Femur (tissue), 1 donor: ENCODE measurements at places on chromosomes 4 and X.

- DNase-seq: no peak
Observed at GRCh38 chrX:13816643-13817627, at the start of gene GPM6B. Gene GPM6B (minus strand): TSS chrX:13817093. CDS start chrX:13816904, 189 bp downstream.

DNA sequence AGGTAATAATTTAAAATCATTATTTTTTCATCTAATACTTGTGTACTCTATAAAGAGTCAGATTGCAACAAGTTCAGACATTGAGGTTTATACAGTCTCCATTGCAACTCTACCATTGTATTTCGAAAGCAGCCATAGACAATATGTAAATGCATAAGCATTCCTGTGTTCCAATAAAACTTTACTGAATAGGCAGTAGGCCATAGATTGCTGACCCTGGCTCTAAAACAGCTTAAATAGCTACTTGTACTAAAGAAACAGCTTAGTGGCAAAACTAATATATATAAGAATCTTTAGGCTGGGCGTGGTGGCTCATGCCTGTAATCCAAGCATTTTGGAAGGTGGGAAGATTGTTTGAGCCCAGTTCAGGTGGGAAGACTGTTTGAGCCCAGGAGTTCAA, 115.3 kb downstream of the PRSS12 start:
- DNase-seq: no peak

DNA sequence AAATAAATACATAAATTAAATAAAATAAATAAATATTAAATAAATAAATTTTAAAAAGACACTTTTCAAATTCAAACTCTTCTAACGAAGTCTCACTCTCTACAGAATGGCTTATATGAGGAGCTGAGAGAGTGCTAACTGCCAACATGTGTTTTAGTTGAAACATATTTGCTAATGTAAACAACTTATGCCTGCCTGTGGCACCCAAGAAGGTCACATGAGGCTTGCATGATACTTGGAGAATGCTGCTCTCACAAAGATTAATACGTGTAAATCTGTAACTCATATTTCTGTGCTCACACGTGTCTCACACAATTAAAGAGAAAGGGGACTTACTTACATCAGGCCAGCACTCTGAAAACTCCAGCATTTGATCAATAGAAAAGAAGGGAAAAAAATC, 43.2 kb upstream of the PITX2 start:
- DNase-seq: no peak

- DNase-seq: no peak
Observed at GRCh38 chr4:36020351-36020750, 224.0 kb downstream of the ARAP2 start.

DNA sequence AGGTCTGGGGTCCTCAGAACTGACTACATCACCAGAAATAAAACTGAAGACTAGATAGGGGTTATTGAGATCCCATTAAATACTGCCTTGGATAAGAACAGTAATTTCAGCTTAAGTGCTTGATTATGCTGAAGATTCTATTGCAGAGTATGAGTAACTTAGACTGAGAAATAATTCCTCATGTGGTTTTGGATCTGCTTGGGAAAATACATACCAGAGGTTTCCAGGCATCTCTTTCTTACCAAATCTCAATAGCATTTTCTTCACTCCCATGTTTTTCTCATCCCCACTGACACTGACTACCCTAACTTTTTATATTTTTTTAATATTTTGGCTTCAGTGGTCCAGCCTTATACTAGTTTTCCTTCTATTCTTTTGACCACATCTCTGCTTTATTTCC, 92.0 kb upstream of the TEX13D start:
- no peak for DNase-seq

GRCh38 chrX:106246511-106246910, 78.4 kb downstream of the PWWP3B start:
- DNase-seq: no peak

- DNase-seq: peak; percentile 71
Observed at GRCh38 chr4:26557164-26557563, 26.7 kb upstream of the TBC1D19 start.

DNA sequence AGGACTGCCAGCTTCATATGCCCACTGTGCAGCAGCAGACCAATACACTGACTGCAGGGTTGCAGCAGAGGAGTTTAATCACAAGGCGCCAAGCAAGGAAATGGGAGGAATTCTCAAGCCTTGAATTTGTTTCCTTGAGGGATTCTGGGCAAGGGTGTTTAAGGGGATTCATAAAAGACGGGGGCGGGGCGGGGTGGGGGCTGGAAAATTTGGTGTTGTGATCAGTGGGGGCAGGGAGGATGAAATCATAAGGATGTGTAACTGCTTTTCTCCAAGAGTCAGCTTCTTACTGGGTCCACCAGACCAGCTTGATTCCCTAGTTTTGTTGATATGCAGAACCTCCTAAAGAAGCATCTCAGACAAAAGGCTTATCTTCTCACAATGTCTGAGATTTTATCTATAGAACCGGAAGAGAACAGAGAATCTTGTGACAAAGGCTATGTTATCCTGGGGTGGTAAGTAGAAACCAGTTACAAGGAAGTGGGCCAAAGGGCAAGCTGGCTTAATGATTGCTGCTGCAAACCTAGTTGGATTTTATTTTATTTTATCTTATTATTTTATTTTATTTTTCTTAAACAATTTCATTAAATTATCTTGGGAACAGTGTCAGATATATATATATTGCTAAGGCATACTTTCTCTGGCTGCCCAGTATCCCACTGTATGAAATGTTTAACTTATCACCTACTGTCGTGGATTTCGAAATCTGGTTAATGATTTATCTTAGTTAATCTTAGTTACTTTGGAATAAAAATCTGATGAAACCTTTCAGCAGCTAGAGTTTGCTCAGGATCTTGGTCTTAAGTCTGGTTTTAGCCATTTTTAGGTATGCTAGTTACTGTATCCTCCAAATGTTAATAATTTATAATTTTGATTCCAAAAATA, 276.4 kb downstream of the RPA4 start:
- no peak for DNase-seq

DNA sequence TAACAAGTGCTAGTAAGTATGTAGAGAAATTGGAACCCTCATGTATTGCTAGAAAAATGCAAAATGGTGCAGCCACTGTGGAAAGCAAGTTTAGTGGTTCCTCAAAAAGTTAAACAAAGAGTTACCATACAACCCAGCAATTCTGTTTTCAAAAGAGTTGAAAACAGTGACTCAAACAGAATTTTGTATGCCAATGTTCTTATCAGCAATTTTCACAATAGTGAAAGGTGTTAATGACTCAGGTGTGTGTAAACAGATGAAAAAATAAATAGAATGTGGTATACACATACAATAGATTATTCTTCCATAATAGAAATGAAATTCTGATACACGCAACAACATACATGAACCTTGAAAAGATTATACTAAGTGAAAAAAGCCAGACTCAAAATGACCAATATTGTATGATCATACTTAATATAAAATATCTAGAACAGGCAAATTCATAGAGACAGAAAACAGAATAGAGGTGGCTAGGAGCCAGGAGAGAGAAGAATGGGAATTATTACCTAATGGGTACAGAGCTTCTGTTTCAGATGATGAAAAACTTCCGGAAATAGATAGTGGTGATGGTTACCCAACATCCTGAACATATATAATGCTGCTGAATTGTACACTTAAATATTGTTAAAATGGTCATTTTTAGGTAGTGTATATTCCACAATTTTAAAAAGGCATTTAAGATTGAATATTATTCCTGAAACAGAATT, 51.6 kb downstream of the WDFY3 start:
- no peak for DNase-seq

GRCh38 chr4:143587703-143588102, 74.2 kb downstream of the SMARCA5 start:
- no peak for DNase-seq

- no peak for DNase-seq
Observed at GRCh38 chrX:109378281-109378680, 103.6 kb downstream of the GUCY2F start.

GRCh38 chr4:27910227-27910626, 1049.6 kb downstream of the STIM2 start:
- no peak for DNase-seq

DNA sequence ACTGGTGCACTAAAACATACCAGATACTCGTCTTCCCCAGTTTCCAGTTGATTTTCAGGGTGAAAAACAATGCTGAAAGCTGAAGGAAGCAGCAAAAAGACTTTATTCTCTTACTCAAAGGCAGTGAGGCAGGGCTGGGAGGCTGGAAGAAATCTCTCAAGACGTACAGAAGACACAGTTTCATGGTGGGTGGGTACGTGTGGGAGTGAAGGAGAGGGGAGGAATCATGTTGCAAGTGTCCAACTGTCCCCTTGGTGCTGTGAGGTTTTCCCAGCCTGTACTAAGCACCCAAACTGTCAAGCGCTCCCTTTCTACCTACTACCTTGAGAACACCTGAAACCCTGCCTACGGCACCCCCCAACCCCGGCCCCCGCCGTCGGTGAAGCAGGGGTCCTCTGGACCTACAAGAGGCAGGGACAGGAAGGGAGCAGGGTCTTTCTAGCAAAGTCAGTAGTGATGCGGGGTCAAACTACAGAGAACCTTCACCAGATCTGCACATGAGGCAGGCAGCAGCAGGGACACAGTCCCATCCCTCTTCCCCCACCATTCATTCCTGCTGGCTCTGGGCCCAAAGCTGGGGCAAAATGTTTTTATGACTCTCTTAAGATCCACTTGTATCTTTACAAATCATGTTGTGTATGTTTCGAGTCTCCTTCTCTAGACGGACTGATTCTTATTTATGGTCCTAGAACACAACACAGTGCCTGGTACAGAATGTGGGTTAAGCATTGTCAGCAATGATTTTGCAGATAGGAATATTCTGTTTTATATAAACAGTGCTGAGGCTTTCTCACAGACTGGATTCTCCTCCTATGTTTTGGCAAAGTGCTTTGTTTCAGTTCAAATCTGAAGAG, 2.4 kb upstream of the SETD7 start:
- DNase-seq: no peak
